ENCODE measurements at places on chromosomes 7 and 10.

DNA sequence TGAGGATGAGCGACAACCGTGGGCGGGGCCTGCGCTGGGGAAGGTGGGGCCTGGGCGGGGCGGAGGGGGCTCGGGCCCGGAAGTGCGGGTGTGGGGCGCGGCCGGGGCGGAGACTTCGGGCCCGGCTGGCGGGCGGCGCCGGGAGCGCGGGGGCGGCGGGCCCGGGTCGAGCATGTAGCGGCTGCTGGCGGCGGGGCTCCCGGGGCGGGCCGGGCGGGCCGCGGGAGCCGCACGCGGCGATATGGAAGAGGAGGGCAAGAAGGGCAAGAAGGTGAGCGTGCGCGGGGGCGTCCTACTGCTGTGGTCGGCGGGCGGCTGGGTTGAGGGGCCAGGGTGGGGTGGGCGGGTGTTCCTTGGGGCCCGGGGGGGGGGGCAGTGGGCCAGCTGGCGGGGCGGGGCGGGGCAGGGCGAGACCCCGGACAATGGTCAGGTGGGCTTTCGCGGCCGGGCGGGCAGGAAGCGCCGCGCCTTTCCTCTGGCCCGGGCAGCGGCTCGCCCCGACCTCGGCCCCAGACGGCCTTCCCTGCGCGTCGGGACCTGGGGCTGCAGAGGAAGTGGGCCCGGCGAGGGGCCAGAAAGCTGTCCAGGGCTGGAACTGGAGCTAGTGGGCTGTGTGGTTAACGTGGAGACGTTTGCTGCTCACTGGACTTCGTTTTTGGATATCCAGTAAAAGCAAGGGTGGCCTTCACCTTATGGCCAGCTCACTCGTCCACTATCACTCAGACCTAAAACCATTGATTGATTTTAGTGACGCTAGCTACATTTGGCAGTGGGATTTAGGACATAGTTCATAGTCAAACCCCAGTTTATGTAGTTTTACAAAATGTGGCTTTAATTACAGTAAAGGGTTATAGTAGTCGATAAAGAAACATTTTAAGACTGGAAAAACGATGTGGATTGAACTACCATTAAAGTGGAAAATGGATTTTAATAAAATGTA, at the start of gene CCM2:
Gene CCM2 (plus strand): TSS at position 109 of the 940 bp plus-strand sequence. CDS start 133 bp downstream, at position 242.
- DNase-seq, result no peak

GRCh38 chr10:15591937-15592336, 127.8 kb downstream of the ITGA8 start:
- no peak for DNase-seq

DNA sequence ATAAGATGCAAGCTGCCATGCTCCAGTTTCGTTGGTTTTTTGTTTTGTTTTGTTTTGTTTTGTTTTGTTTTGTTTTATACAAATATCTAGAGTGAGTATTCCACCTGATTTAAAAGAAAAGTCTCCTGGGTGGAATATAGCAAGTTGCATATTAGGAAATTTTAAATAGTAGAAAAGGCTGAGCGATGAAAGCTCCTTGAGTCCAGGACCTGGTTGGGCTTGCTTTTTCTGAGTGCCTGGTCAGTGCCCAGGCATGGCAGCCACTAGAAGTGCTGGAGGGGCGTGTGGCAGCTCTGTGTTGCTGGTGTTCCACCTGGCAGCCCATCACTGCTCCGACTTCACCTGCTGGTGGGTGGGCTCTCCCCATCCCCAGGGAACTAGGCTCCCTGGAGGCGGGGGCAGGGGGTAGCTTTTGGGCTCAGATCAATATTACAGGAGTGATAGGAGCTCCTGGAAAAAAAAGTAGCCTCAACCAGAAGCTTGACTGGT, 8.0 kb downstream of the COL17A1 start:
- no peak for DNase-seq

DNA sequence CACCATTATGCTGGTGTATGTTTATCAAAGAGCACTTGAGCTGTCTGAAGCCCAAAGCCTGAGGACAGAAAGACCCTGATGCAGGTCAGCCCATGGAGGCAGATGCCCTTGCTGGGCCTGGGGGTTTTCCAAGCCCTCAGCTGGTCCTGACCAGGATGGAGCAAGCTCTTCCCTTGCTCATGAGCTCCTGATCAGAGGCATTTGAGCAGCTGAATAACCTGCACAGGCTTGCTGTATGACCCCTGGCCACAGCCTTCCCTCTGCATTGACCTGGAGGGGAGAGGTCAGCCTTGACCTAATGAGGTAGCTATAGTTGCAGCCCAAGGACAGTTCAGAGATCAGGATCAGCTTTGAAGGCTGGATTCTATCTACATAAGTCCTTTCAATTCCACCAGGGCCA, 13.0 kb downstream of the AQP1 start:
- DNase-seq, result no peak

- no peak for DNase-seq
Measured at GRCh38 chr10:32199714-32200394, 143.6 kb upstream of the KIF5B start.

- DNase-seq, result no peak
Measured at GRCh38 chr7:4725014-4725849, 43.1 kb downstream of the FOXK1 start.

DNA sequence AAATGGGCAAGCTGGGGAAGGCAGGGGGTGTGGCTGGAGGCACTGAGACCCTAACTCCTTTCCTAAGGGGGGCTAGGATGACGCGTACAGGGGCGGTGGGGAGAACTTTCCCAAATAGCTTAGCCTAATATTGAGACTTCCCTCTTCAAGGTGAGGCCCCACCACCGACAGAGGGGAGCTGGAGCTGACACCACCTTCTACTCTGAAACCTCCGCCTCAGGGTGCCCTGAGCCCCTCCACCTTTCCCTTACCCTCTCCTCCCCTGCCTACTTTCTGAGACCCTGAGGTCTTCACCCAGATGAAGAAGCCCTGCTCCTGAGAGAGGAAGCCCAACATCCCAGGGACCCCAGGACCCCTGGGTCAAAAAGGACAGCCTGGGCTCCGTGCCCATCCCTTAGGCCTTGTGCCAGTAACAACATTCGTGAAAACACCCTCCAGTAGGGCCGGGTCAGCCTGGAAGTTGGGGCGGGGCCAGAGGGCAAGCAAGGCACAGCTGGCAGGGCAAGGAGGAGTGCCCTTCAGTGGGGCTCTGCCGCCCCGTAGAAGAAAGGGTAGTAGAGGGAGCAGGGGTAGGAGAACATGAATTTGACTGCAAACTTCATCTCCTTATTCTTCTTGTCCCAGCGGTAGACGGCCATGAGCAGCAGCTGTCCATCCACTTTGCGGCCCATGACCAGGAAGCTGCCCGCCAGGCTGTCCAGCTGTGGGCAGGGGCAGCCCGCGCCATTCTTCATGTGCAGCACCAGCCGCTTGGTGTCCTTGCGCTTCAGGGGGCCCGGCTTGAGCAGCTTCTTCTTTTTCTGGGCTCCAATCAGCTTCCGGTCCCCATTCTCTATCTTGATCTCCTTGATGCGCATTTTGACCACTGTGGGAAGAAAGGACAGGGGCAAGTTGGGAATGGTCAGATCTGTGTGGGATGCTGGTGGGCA, 4.5 kb downstream of the SFRP5 start:
- no peak for DNase-seq

DNA sequence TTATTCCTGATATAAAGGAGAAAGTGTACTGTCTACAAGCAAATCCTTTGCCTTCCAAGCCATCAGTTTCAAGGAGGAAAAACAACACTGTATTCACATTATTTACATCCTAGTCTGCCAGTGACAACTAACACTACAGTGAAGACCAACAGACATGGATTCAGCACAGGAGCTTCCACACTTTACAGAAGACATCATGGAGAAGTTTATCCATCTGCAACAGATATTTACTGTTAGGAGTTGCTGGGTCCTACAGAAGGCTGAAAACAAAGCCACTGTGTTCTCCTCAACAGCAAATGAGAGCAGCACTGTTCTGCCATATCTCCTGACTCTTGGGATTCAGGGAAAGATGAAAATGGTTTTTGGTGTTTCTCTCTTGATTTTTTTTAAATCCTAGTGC, 31.9 kb downstream of the NAPEPLD start:
- no peak for DNase-seq

- DNase-seq, result no peak
Measured at GRCh38 chr7:4621396-4621795, 60.7 kb upstream of the FOXK1 start.

GRCh38 chr7:12601302-12601869, 30.9 kb downstream of the SCIN start:
- DNase-seq, result no peak

- no peak for DNase-seq
Measured at GRCh38 chr10:132293201-132293812, 14.4 kb downstream of the STK32C start.

DNA sequence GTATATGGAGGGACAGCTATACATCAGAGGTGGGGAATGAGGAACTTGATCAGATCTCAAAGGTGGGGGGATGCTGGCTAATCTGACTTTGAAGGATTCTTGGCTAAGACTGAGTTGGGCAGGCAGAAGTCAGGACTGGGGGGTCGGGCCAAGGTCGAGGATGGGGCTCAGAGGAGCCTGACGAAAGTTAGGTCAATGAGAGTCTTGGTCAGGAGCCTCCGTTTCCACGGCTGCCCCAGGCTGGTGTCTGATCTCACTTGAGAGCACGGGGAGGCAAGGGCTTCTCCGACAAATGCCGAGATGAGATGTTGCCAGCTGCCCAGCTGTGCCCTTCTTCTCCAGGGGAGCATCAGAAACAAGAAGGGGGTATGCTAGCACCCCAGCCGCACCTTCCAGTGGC, 5.7 kb downstream of the SLC29A3 start:
- no peak for DNase-seq

DNA sequence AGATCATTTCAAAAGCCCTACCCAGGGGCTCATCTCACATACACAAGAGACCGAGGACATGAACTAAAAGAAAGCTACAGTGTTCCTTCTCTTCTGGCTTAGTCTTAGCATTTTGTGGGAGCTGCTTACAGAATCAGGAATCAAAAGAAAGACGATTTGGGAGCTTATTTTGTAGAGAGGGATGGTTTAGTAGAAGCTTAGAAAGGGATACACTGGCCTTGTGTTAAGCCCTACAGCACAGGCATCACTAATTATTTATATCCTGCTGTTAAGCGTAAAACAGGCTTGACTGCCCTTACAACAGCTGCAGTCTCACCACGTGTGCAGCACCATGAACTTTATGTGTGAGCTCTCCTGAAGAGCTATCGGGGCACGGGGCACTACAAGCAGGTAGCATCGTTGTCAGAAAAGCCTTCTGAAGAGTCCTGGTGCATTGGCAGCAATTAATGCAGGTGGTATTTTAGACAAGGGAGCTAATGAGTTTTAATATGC, 798.3 kb downstream of the NXPH1 start:
- DNase-seq, result no peak

DNA sequence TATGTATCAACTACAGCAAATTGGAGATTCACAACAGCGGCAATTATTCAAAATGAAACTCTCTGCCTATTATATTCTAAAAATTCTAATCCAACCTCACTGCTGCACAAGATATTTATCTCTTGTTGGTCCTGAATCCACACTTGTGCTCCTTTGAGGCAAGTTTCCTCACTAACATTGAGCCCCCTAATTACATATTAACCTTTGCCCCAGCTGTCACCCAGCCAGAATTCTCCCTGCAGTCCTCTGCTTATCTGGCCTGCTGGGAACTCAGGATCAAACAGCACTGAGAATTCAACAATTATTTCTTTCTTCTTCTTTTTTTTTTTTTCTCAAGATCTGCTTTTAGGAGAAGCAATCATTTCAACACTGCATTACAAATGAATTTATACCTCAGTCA, 21.5 kb upstream of the PLAC9 start:
- no peak for DNase-seq

DNA sequence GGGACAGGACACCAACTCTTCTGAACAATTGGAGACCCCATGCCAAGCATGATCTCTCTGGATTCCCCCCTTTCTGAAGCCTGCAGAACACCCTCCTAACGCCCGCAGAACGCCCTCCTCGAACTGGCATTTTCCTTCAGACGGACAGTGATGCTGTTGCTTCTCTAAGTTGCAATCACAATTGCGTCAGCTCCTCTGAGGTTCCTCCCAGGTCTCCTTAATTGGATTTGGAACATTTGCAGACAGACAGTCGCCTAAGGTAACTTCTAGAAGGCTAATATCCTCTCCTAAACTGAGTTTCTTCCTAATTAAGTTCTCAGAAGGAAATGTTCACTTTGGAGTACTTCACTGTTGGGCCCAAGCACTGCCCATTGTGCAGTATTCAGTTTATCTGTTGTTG, 20.5 kb upstream of the SERPINE1 start:
- no peak for DNase-seq

DNA sequence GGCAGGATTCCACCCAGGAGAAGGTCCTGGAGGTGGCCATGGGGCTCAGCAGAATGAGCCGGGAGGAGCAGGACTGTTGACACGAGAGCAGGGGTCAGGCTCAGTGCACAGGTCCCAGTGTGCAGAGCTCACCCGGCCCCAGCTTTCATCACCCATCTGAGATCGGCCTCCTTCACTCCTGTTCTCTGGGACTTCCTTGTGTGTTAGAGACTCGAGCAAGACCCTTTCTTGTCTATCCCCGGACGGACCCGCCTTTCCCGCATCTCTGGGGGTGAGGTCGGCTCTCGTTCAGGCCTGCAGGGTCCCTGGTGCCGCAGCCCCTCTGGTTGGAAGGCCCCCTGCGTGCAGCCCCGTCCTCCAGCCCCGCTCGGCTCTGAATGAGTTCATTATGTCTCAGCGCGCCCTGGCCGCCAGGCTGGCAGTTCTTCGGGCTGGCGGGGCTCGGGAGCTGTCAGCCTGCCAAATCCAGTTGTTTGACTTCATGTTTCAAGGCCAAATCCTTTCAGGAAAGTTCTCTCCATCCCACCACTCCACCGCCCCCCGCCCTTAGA, 127.9 kb downstream of the LHPP start:
- DNase-seq, result no peak

DNA sequence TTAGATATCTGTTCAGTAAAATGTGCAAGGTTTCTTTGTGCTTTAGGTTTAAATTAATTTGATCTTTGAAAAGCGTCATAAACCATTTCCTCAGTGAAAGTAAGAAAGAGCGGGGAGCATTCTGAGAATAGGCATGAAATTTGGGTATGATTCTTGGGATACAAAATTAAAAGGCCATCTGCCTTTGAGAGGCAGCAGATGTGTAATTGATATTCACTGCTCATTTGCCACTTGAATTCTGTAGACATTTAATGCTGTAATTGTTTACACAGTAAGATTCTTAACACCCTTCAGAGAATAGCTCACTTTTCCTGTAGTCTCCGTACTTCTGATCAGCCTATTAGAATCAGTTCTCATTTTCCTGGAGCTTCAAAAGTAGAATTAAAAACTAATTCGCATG, 18.7 kb downstream of the FRMD4A start:
- DNase-seq, result no peak

All from activated T-cell treated with anti-CD3 and anti-CD28 coated beads for 24 hours (primary cell).